ENCODE measurements at places on chromosomes 13 and 19. TPM values are rescaled to one million over a fixed set of nuclear protein-coding genes. Genes with fewer than 3 reads are reported as not detected.

Gene APOC4
- total RNA-seq = not detected

Gene COMP
- not detected for total RNA-seq

Gene RGS9BP
- total RNA-seq = 0.94 TPM

DNA sequence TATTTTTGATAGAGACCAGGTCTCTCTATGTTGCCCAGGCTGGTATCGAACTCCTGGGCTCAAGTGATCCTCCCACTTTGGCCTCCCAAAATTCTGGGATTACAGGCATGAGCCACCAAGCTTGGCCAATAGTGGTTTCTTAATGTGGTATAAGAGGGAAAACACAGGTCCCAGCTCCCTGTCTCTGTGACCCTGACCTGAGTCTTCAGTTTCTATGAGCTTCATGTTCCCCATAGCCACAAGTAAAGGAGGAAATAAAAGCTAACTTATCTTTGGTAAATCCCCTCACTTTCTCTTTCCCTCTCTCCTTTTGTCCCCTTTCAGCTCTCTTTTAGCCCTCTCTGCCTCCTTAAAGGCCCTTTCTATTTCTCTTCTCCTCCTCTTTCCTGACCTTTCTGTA, 50.3 kb downstream of the ABCC4 start:
- no peaks in the 10 kb centered on the region for H3K4me1 ChIP-seq
- H3K27ac ChIP-seq = no peak overlapping the region
- no peaks in the 10 kb centered on the region for H3K36me3 ChIP-seq
- H3K27me3 ChIP-seq = no peaks in the 10 kb centered on the region

GRCh38 chr13:67278235-67278634, 48.1 kb upstream of the PCDH9 start:
- H3K36me3 ChIP-seq = no peaks in the 10 kb centered on the region
- H3K27ac ChIP-seq = no peak overlapping the region
- H3K27me3 ChIP-seq = no peaks in the 10 kb centered on the region
- DNase-seq = no peak

- H3K4me3 ChIP-seq = no peak overlapping the region
- DNase-seq = no peak
- H3K4me1 ChIP-seq = peaks cover 5% of the 10 kb centered on the region
These were observed 10.4 kb upstream of the BCL3 start for GRCh38 chr19:44738136-44738535.

- H3K27ac ChIP-seq = no peak overlapping the region
- H3K27me3 ChIP-seq = no peaks in the 10 kb centered on the region
- no peak overlapping the region for H3K4me3 ChIP-seq
- peaks cover 12% of the 10 kb centered on the region for H3K36me3 ChIP-seq
- DNase-seq = no peak
These were observed 8.9 kb downstream of the SGTA start for GRCh38 chr19:2774083-2774679.

- H3K4me3 ChIP-seq = no peak overlapping the region
- peaks cover 10% of the 10 kb centered on the region for H3K4me1 ChIP-seq
- no peak overlapping the region for H3K27ac ChIP-seq
- no peak for DNase-seq
These were observed 59.7 kb downstream of the SIPA1L3 start for GRCh38 chr19:37966662-37967231.

DNA sequence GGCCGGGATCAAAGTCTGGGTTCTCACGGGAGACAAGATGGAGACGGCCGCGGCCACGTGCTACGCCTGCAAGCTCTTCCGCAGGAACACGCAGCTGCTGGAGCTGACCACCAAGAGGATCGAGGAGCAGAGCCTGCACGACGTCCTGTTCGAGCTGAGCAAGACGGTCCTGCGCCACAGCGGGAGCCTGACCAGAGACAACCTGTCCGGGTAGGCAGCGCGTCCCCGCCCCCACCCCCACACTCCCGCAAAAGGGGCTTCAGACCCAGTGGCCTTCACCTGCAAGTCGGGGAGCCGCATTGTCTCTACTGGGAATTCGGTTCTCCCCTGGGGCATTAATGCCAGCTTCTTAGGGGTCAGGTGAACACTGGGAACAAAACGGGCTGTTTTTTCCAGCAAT, 114.7 kb upstream of the MCF2L start:
- H3K27ac ChIP-seq = no peak overlapping the region
- H3K36me3 ChIP-seq = peaks cover 13% of the 10 kb centered on the region
- H3K4me3 ChIP-seq = no peak overlapping the region
- H3K4me1 ChIP-seq = no peaks in the 10 kb centered on the region
- DNase-seq = no peak
- H3K27me3 ChIP-seq = no peaks in the 10 kb centered on the region

- peak overlapping the region; percentile 10 for H3K27ac ChIP-seq
- H3K4me1 ChIP-seq = no peaks in the 10 kb centered on the region
- H3K4me3 ChIP-seq = no peak overlapping the region
- peaks cover 2% of the 10 kb centered on the region for H3K27me3 ChIP-seq
- DNase-seq = no peak
These were observed 71.2 kb downstream of the GNG7 start for GRCh38 chr19:2631213-2631821.

- H3K27me3 ChIP-seq = no peaks in the 10 kb centered on the region
- peaks cover 13% of the 10 kb centered on the region for H3K36me3 ChIP-seq
- H3K4me1 ChIP-seq = no peaks in the 10 kb centered on the region
- DNase-seq = no peak
- no peak overlapping the region for H3K4me3 ChIP-seq
These were observed 65.4 kb downstream of the SPATA13 start for GRCh38 chr13:24225930-24226329.

DNA sequence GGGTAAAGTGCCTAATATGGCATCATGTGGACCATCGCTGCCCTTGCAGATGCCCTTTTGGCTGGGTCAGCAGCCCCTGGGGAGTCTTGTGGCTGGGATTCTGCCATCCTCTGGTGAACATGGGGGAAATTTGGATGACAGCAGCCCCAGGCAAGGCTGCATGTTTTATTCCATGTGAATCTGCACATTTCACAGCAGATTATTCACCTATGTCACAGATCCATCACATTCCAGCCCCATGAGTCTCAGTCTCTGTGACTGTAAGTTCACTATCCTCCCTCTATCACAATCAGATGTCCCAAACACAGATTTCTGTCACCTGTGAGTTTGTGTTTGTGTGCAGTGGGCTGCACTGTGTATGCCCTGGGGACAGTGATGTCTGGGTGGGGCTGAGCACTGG, 36.8 kb upstream of the PSG9 start:
- no peaks in the 10 kb centered on the region for H3K36me3 ChIP-seq
- no peak overlapping the region for H3K4me3 ChIP-seq
- peaks cover 3% of the 10 kb centered on the region for H3K27me3 ChIP-seq
- DNase-seq = no peak

DNA sequence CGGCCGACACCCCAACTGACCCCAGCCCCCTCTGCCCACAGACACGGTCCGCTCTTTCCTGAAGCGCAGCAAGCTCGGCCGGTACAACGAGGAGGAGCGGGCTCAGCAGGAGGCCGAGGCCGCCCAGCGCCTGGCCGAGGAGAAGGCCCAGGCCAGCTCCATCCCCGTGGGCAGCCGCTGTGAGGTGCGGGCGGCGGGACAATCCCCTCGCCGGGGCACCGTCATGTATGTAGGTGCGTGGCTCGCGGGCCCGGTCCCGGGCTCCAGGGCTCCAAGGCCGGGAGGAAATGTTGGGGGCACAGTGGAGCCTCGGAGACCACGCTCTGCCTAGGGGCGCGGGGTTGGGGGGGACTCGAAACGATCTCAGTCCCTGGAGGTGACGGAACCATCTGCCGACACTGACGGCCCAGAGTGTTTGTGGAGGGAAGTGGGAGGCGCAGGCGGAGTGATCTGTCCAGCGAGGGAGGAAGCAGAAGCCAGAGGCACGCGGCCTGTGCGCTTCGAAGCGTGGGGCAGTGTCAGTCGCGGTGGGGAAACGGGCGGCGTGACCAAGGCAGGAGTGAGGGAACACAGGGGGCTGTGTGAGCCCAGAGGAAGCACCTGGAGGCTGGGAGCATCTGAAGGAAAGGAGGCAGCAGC, 6.3 kb downstream of the TBCB start:
- H3K36me3 ChIP-seq = peaks cover 6% of the 10 kb centered on the region
- no peaks in the 10 kb centered on the region for H3K27me3 ChIP-seq
- H3K4me3 ChIP-seq = no peak overlapping the region
- no peaks in the 10 kb centered on the region for H3K4me1 ChIP-seq
- H3K27ac ChIP-seq = no peak overlapping the region

- no peaks in the 10 kb centered on the region for H3K36me3 ChIP-seq
- no peaks in the 10 kb centered on the region for H3K27me3 ChIP-seq
- no peak for DNase-seq
- peaks cover 7% of the 10 kb centered on the region for H3K4me1 ChIP-seq
- no peak overlapping the region for H3K4me3 ChIP-seq
These were observed 4.6 kb downstream of the FBXO17 start for GRCh38 chr19:38970664-38971532.

- H3K4me1 ChIP-seq = peaks cover 3% of the 10 kb centered on the region
- H3K4me3 ChIP-seq = no peak overlapping the region
- no peaks in the 10 kb centered on the region for H3K27me3 ChIP-seq
- no peaks in the 10 kb centered on the region for H3K36me3 ChIP-seq
- DNase-seq = no peak
These were observed 71.5 kb upstream of the ARHGEF7 start for GRCh38 chr13:111043575-111043982.

DNA sequence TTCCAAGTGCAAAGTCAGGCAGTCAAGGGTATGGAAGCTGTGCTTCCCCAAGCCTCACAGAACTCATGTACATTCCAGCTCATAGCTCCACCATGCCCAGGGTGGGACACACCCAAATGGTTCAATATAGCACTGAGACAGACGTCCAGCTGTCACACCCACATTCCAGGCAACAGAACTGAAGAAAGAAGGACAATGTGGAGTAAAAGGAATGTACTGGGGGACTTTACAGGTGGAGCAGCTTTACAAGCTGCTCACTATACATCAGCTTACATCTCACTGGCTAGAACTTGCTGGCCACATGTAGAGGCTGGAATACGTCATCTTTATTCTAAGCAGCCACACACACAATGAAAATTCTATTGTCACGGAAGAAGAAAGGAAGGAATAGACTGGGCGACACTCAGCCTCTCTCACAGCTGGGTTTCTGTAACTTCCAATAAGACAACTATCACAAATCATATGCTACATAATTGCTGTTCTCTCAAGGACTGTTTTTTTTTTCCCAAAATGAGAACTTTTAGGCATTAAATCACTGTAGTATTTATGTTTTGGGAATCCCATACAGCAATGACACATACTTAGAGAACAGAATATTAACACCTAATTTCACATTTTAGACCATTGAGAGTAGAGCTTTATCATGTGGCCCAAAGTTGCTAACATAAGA, 86.1 kb downstream of the KLF12 start:
- peaks cover 11% of the 10 kb centered on the region for H3K4me1 ChIP-seq
- H3K36me3 ChIP-seq = no peaks in the 10 kb centered on the region
- no peak overlapping the region for H3K27ac ChIP-seq
- no peak overlapping the region for H3K4me3 ChIP-seq

DNA sequence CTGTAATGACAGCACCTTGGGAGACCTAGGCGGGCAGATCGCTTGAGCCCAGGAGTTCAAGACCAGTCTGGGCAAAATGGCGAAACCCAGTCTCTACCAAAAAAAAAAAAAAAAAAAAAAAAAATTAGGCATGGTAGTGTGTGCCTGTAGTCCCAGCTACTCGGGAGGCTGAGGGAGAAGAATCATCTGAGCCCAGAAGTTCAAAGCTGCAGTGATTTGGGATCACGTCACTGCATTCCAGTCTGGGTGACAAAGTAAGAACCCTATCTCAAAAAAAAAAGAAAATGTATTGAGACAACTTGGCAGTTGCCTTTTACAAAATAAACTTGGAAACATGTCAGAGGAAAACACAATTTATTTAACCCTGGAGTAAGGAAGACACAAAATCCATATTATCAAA, 26.8 kb downstream of the RBM26 start:
- no peaks in the 10 kb centered on the region for H3K27me3 ChIP-seq
- peak; percentile 19 for DNase-seq
- no peaks in the 10 kb centered on the region for H3K4me1 ChIP-seq
- no peak overlapping the region for H3K4me3 ChIP-seq

DNA sequence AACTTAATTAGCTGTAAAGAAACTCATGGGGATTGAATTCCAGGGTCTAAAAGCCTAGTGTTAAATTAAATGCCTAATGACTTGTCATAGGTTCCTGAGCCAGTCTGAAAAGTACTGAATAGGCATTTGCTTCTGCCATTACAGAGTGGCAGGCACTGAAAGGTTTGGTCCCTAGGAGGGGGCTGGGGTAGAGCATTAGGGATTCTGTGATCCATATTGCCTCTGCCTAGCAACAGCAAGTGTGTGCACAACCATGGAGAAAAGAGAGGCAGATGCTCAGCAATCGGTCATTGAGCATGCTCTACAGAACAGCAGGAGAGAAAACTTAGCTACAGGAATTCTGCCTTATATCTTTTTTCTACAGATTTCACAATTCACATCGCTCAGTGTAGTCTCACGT, 133.5 kb downstream of the TRPC4 start:
- H3K4me1 ChIP-seq = no peaks in the 10 kb centered on the region
- H3K4me3 ChIP-seq = no peak overlapping the region
- H3K36me3 ChIP-seq = no peaks in the 10 kb centered on the region
- H3K27me3 ChIP-seq = no peaks in the 10 kb centered on the region

DNA sequence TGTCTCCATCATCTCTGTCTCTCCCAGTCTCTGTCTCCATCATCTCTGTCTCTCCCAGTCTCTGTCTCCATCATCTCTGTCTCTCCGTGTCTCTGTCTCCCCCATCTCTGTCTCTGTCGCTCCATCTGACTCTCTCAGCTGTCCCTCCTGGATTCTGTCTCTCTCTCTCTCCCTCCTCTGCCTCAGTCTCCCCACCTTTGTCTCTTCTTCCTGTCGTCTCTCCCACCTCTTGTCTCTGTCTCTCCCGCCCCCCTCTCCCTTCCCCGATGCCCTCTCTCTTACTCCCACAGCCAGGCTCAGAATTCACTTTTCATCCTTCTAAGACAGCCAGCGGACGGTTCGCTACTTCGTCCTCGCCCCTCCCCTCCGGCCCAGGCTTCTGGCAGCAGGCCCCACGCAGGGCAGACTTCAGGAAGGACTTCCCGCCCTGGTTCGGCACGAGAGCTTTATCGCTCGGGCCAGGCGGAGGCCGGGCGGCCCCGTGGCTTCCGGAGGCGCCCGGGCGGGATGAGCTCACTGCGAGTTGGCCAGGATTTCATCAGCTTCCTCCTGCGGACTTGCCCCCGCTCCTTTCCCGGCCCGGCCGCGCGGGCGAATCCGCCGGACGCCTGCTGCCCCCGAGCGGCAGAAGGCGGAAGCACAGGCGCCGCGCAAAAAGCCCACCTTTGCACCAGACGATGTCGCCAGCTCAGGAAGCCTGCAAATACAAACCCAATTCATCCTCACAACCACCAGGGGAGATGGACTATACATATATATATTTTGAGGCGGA, 12.4 kb upstream of the CCDC9 start:
- peak overlapping the region; percentile 15 for H3K4me3 ChIP-seq
- peaks cover 11% of the 10 kb centered on the region for H3K4me1 ChIP-seq
- H3K36me3 ChIP-seq = no peaks in the 10 kb centered on the region

DNA sequence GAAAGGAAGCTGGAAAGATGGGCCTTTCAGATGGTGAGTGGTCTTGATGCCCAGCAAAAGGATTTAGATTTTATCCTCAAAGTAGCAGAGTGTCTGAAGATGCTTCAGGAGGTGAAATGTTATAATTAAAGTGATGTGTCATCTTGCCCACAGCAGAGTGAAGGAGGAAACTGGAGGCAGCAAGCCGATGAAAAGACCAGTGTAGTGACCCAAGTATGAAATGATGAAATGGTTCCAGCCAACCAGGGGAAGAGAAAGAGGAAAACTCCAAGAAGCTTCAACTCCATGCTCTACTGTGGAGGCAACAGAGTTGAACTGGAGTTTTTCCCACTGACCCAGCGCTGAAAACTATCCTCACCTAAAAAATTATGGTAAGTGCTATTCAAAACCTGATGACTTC, 66.7 kb downstream of the FOXO1 start:
- H3K4me1 ChIP-seq = no peaks in the 10 kb centered on the region
- no peak overlapping the region for H3K27ac ChIP-seq
- H3K4me3 ChIP-seq = no peak overlapping the region
- DNase-seq = no peak

Measured in lung (tissue), 17 donors.